ENCODE measurements at places on chromosomes 16 and 17.

GRCh38 chr17:77829843-77830799 is 128.4 kb upstream of the TNRC6C start:
- no peak for DNase-seq

DNA sequence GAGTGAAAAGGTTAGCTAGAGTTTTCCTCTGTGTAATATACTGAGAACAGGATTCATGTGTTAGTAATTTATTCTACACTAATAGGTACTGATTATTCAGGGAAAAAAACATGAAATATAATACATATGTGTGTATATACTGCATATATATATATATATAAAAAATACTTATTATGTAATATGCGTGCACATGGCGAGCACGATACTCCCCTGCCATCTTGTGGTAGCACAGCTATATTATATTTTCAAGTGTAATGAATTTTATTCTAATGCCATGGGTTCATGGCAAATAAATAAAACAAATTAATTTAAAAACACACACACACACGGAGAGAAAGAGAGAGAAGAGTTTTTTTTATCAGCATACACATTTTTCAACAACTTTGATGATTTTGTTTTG is 460.6 kb downstream of the KCNJ2 start:
- no peak for DNase-seq

- peak; percentile 62 for DNase-seq
Observed at GRCh38 chr17:77445760-77446532, 305.2 kb downstream of the SEC14L1 start.

DNA sequence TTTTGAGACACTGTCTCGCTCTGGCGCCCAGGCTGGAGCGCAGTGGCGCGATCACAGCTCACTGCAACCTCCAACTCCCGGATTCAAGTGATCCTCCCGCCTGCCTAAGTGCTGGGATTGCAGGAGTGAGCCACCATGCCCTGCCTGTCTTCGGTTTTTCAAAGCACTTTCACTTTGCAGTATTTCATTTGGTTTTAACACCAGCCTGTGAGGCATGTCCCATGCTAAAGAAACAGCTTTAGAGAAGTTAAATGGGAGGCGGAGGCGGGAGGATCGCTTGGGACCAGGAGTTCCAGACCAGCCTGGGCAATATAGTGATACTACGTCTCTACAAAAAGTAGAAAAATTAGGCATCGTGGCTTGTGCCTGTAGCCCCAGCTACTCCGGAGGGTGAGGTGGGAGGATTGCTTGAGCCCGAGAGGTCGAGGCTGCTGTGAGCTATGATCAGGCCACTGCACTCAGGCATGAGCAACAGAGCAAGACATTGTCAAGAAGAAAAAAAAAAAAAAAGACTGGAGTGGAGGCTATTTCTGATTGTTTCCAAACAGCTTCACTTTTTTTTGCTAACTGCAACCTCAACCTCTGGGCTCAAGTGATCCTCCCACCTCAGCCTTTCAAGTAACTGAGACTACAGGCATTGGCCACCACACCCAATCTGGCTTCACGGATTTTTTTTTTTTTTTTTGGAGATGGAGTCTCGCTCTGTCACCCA is 1.3 kb downstream of the METTL23 start:
- DNase-seq = peak; percentile 37

- DNase-seq = no peak
Observed at GRCh38 chr17:79833744-79834564, 5.3 kb downstream of the CBX4 start.

- no peak for DNase-seq
Observed at GRCh38 chr17:16652847-16653366, 743 bp downstream of the ZNF624 start.

DNA sequence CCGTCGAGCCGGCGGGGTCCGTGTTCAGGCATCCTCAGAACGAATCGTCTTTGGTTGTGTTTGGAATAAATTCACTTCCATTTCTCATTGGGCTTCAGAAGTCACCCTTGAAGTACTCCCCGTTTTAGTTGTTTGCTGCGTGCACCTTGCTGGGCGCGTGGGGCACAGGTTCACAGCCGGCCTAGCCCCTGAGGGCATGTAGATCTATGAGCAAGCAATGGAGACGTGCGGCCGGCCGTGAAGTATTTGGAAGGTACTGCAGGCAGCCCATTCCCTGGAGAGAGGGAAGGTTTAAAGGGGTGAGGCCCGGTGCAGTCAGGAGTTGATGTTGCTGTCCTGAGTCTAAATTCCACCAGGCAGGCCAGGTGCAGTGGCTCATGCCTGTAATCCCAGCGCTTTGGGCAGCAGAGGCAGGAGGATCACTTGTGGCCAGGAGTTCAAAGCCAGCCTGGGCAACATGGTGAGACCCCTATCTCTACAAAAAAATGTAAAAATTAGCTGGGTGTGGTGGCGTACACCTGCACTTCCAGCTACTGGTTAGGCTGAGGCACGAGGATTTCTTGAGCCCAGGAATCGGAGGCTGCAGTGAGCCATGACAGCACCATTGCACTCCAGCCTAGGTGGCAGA is 714 bp downstream of the ACSF3 start:
- peak; percentile 26 for DNase-seq

DNA sequence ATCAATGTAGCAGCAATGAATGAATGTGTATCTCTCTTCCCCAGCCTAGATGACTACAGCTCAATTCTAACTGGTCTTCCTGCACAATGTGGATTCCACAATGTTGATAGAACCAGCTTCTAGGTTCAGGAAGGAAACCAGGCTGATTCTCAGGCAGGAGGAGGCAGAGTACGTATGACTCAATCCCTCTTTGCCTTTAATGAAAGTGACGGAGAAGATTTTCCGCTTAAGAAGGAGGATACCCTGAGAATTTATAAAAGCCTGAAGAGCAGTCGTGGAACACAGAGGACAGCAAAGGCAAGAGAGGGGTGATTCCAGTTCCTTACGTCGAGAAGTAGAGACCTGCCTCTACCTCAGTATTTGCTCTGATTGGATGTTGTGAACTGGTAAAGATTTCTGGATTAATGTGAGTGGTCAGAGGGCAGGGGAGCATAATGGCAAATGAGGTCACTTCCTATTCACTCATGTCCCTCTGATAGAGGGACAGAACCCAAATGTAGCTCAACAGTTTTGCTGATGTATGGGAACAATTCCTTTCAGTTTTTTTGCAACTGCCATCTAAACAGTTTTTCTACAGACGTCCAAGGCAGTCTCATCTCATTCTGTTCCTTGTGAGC is 15.0 kb upstream of the SLC16A11 start:
- no peak for DNase-seq

GRCh38 chr17:42548070-42548837 is 4.5 kb upstream of the HSD17B1 start:
- DNase-seq = peak; percentile 81

GRCh38 chr17:4934173-4934979 is 2.3 kb downstream of the GP1BA start:
- DNase-seq = peak; percentile 18

DNA sequence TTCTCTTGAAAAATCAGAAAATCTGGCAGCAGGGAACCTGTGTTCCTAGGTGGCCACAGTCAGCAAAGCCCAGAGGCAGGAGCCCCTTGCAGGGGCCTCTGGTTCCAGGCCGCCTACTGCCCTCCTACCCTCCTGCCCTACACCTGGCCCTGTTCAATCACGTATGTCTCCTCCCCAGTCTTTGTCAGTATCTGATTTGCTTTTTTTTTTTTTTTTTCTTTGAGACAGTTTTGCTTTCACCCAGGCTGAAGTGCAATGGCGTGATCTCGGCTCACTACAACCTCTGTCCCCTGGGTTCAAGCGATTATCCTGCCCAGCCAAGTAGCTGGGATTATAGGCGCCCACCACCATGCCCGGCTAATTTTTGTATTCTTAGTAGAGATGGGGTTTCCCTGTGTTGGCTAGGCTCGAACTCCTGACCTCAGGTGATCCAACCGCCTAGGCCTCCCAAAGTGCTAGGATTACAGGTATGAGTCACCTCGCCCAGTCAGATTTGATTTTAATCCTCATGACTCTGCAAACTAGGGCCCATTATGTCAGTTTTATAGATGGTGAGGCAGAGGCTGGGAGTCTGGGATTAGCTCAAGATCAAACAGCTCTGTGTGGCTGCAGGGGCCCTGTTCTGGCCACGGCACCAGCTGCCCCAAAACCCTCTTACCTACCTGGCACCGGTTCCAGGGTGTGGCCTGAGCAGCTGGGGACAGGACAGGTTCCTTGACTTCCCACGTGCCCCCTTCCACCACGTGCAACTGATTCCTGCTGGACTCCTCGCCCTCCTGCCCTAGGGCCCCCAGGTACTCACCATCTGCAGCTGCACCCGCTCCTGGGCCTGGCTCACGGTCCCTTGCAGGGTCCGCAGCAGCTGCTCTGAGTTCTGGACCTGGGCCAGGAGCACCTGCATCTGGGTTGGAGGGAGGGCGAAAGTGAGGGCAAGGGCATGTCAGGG is 14.7 kb downstream of the RABEP2 start:
- DNase-seq = no peak

DNA sequence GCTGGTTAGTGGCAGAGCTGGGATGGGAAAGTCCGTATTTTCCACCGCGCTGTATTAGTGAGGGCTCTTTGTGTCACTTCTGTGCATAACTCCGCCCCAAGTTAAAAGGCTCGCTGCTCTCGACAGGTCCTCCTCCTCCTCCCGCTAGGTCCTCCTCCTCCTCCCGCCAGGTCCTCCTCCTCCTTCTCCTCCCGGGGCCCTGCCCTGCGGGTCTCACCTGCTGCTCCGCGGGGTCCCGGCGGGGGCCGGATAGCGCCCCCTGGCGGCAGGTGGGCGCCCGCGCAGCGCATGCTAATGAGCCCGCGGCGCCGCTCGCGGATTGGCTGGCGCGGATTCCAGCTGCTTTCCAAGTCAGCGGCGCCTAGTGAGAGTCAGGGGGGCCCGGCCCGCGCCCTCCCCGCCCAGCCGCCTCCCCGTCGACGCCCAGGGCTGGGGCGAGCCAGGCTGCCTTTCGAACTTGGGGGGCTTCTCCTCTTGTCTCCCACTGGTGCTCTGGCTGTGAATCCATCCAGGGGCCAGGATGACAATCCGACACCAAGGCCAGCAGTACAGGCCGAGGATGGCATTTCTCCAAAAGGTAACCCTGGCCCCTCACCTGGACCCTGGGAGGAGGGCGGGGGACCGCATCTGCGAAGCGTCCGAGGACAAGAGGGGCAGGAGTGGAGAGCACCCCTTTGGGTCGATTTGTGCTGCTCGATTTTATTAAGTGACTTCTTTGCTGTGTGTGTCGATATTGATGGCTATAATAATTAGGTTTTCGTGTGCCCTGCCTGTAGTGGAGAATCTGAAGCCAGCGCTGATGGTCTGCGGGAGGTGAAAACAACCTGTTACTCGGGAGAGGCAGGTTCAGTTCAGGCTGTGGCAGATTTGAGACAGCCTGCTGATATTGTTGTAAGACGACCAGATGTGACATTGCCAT is at the start of gene RGS9:
RGS9 (plus strand) TSS at position 350 of the 919 bp plus-strand sequence; CDS start at position 521, 171 bp downstream.
- peak; percentile 90 for DNase-seq

- DNase-seq = no peak
Observed at GRCh38 chr16:6341981-6342380, 990.7 kb upstream of the RBFOX1 start.

- DNase-seq = no peak
Observed at GRCh38 chr16:84467709-84468108, 36.8 kb downstream of the MEAK7 start.

- no peak for DNase-seq
Observed at GRCh38 chr16:85087899-85088569, 24.2 kb downstream of the CIBAR2 start.

DNA sequence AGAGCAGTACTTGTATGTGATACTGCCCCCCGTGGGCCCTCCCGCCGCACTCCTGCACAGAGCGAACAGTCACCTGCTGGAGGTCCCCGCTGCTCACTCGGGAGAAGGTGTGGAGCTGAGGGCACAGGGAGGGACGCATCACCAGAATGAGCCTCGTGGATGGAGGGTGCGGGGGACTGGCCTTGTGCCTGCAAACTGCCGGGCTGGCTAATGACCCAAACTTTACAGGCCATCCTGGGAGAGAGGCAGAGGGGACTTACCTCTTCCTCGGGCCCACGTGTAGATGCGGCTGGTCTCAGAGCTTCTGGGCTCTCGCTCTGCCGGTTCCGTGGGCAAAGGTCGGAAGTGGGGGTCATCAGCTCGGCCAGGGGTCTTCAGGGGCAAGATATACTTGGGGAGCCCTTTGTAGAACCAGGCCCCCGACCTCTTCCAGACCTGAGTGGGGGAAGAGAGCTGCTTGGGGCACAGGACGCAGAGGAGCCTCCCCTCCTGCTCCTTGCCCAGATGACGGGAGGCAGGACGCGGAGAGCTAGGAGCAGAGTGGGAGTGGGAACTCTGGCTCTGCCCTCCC is 65.5 kb upstream of the DOC2B start:
- no peak for DNase-seq

GRCh38 chr16:9977333-9977897 is 204.8 kb downstream of the GRIN2A start:
- no peak for DNase-seq

GRCh38 chr17:35242158-35242804 is 591 bp upstream of the SLFN5 start:
- DNase-seq = peak; percentile 90

DNA sequence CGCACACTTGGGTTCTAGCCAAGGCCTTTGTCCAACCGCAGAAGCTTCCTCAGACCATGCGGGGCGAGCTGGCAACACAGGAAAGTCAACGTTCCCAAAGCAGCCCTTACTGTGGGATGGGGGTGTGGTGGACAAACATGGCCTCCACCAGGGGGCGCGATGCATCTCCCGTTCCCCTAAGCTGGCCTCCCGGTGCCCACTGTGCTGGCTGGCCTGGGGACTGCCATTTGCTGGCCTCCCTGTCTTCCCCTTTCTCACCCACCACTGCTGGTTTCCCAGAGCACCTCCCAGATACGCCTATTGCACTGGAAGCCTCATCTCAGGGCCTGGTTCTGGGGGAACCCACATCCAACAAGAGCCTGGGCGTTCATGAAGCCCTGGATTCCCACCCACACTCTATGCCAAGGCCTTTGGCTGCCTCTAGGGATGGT is 145.3 kb downstream of the IRF8 start:
- peak; percentile 21 for DNase-seq

- DNase-seq = no peak
Observed at GRCh38 chr16:89420204-89420603, 70.2 kb downstream of the ANKRD11 start.

DNA sequence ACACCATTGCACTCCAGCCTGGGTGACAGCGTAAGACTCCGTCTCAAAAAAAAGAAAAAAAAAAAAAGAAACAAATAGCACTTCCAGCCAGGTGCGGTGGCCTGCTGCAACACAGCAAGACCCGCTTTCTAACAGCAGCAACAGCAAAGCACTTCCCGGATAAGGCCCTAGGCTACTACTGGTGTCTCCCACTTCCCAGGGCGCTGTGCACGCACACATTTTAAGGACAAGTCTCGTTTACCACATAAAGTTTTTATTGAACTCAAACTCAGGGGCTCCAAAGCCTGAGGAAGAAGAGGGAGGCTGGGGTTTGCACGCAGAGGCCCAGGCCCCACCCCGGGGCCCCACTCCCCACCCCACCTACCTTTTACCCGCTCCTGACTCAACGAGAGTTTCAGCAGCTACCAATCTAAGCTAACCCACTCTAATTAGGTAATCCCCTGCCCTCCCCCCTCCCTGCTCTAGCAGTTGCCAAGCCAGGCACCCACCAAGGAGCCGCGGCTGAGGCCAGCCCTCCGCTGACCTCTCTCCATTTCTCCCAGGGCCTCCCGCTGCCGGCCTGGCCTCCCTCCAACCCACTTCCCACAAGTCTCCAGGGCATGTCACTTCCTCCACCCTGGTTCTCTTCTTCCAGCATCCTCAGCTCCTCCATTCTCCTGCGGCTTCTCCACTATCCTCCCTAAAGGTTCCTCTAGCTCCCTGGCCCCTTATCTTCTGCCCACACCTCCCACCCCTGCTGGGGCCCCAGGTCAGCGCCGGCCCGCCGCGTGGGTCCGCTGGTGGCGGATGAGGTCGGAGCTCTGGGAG is 2.4 kb downstream of the ZNF768 start:
- DNase-seq = no peak
